ENCODE measurements at places on chromosomes 5 and 9.

DNA sequence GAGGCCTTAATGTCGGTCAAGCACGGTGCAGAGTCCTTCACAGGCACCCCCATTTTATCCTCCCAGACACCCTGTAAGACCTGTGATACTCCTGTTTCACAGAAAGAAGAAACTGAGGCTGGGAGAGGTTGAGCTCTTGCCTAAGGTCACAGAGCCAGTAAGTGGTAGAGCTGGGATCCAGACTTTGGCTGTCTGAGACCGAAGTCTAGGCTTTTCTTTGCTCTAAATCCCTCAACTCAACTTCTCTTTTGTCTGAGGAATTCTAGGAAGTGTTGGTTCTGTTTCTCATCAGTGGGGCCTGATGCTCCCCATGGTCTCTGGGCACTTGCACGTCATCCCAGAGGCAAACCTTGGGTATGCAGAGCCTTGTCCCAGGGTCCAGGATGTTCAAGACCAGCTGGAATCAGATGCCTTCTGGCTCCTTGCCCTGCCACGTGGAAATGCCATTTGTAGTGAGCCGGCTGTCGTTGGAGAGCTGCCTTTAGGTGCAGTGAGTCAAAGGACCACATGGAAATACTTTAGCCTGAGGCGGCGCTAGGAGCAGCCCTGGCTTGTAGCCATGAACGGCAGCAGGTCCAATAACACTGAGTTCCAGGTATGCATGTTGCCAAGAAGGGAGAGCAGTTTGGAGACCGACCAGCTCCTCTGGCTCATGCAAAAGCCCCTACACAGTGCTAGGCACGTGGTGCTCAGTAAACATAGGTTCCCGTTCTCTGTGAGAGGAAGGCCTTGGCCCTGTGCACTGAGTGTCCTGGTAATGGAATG is 9.2 kb downstream of the DCANP1 start:
- peak; percentile 0 for DNase-seq

DNA sequence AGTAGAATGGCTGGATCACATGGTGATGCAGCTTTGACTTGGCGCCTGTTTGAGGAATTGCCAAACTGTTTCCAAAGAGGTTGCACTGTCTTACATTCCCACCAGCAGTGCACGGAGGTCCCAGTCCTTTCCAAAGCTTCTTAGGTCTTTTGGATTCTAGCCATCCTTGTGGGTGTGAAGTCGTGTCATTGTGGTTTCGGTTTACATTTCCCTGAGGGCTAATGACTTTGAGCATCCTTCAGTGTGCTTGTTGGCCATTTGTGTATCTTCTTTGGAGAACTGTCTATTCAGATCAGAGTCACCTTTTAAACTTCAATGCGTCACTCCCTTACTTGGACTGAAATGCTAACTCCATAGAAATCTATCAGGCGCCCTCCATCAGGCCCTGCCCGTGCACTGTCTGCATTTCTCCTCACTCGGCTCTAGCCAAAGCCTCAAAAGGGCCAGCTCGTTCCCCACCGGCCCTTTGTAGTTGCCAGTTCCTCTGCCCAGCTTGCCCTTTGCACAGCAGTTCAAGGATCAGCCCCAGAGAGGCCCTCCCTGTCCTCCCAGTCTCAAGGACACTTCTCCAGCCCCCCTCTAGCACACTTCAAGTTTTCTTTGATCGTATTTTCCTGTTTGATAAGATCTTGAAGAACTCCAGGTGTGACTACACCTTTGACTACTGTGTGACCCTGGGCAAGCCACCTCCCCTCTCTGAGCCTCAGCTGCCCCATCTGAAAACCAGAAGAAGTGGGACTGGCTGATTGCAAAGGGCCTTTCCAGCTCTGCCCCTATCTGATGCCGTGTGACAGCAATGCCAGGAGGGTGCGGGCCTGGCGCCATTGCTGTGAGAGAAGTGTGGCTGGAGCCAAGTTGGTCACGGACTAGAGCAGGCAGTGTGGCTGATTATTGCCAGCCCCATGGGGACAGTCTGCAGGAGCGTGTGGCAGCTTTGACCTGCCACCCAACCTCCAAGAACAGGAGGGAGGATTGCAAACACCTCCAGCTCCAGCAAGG is 5.6 kb downstream of the HRH2 start:
- DNase-seq = no peak

DNA sequence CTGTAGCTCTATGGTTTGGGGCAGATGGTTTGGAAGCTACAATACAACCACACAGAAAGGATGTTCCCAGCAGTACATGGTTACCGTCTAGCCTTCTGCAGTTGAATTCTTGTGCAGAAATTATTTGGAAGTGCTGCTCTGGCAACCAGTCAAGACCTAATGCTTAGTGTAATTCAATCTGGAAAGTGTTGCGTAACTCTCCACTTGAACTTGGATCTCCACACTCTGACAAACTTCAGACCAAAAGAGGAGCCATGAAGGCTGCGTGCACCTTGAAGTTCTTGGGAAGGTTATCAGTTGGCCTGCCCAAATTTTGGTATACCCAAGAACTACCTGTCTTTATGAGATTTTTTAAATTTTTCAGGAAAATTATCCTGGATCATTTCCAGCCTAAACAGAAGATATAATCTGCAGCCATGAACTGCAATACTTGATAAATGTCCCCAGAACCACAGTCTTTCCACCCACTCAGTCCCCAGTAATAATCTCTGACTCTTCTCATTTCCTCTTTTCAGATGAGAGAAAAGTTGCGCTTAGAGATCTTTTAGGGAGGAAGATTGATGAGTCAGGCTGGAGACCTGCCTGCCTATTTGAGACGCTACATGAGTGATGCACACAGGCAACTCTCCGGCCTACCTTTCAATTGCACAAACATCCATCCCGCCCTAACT is 159.9 kb downstream of the FANCC start:
- DNase-seq = no peak

DNA sequence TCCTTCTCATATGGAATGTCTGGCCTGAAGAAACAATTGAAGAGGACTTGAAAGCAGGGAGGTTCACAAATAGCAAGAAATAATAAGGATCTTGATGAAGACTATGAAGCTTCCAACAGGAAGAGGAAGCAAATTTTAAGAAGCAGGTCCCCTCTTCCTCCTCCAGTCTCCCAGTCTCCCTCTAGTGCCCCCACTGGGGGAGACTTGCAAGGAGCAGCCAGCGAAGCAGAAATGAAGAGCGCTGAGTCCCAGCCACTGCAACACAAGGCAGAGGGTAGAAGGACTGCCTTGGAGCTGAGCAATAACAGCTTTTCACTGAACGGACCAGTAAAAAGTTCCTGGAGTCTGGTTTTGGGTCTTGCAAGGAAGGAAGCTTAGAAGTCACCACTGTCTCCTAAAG is 32.6 kb upstream of the ACO1 start:
- peak; percentile 18 for DNase-seq

GRCh38 chr9:38441347-38442085 is 17.3 kb upstream of the IGFBPL1 start:
- DNase-seq = no peak

GRCh38 chr9:83280268-83280667 is 217.3 kb upstream of the RASEF start:
- no peak for DNase-seq

Measured in DND-41 (cell line).